COR-L47 (cell line): ENCODE measurements at places on chromosomes 13 and 19.

DNA sequence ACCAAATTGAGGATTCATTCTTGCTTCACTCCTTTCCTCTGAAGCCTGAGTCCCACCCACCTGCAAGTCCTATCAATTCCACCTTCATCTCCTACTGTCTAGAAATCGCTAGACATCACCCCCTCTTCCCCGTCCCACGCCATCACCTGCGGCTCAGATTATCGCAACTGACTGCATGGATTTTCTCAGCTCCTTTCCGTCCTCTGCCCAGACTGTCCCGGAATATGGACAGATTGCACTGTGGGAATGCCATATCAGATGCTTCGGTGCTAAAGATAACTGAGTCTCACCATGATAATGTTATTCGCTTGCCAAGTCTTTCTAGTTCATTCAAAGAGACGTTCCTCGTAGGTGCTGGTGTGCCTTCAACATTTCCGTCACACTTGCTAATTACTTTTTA is 66.4 kb upstream of the USP29 start:
- DNase-seq: no peak

GRCh38 chr19:46917002-46917401 is 56.2 kb downstream of the ARHGAP35 start:
- no peak for DNase-seq

GRCh38 chr13:106906426-106906996 is 338.6 kb upstream of the ARGLU1 start:
- DNase-seq: no peak

- no peak for DNase-seq
Measured at GRCh38 chr19:37932985-37933936, 26.3 kb downstream of the SIPA1L3 start.

DNA sequence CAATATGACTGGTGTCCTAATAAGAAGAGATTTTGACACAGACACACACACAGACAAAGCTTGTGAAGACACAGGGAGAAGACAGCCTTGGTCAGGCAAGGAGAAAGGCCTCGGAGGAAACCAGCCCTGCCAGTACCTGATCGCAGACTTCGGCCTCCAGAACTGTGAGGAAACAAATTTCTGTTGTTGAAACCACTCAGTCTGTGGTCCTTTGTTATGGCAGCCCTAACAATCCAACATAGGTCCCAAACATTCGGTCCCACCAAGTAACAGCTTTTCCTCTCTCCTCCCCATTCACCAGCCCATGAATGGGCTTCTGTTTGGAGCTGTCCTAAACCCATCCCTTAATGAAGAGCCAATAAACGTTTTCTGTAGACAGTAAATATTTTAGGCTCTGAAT is 36.4 kb upstream of the UBAC2 start:
- DNase-seq: no peak

GRCh38 chr13:75458696-75459422 is 23.1 kb downstream of the TBC1D4 start:
- peak; percentile 82 for DNase-seq

DNA sequence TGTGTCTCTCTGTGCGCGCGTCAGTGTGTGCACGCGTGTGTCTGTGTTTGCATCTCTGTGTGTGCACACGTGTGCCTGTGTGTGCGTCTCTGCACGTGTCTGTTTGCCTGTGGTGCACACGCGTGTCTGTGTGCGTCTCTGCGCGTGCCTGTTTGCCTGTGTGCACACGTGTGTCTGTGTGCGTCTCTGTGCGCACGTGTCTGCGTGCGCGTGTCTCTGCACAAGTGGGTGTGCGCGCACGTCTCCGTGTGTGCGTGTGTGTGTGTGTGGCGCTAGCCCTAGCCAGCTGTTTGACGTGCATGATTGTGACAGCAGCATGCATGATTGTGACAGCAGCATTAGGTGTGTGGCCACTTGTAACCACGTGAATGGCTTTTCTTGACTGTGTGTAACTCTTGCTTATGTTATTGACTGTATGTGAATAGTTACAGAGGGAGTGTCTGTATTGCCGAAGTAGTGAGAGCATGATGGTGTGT is 31.1 kb downstream of the ZNF146 start:
- no peak for DNase-seq

DNA sequence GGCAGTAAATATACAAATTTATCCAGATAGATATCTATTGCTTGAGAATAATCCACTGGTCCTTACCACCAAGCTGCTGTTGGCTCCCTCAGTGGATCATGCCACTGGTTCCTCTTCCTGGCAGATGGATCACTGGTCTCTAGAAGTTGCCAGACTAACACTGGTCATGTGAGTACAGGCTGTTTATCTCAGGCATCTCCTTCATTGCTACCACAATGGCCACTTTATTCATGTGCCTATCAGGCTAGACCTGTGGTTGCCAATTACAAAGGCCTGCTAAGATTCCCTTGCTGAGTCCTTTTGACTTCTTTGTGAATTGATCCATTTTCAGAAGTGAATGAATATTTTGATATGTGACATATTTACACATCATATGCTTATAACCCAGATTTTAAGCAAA is 1659.5 kb upstream of the PCDH20 start:
- no peak for DNase-seq
